ENCODE measurements at places on chromosomes 1 and 21.
A peak's percentile ranks its signal among the peaks of the same experiment; 100 is the strongest.

DNA sequence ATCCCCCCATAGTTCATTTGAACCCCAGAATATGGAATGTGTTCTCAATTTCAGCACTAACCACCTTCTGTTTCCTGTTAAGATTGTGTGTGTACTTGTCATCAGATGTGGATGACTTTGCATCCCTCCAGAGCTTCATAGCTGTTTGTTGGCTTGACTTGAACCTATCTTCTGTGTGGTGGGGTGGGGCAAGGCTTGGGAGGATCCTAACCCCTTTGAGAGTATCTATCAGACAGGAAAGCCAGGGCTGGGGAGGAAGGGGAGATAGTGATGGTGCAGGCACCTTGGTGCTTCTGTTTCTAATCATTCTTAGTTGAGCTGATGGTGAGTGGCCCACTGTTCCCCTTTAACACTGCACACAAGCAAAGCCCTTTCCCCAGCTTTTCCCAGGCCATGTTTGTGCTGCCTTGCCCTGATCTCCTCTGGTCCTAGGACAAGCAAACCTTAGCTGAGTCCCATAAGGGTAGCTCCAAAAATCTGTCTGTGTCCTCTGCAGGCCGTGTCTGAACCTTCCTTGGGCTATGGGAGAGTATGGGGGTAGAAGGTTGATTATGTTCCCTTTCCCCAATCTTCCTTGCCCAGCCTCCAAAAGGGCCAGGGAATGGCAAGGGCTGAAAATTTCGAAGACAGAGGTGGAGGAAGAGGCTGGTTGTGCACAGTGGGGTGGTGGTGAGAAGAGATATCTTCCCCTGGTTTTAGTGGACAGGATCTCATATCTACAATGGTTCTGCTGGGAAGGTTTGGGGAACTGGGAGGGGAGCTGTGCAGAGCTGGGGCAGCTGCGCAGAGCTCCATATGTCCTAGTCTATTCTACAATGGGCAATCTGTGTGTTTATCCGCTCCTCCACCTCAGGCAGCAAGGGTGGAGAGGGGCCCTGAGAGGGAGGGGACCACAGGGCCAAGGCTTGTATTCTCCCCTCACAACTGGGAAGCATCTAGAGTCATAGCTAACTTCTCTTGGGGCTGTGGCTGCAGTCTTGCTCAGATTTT is 1.4 kb downstream of the NHLH1 start:
- DNase-seq: no peak

GRCh38 chr1:26290122-26290881 is 10.4 kb downstream of the SH3BGRL3 start:
- no peak for DNase-seq

GRCh38 chr1:89195476-89195875 is 3.3 kb downstream of the GBP4 start:
- no peak for DNase-seq

DNA sequence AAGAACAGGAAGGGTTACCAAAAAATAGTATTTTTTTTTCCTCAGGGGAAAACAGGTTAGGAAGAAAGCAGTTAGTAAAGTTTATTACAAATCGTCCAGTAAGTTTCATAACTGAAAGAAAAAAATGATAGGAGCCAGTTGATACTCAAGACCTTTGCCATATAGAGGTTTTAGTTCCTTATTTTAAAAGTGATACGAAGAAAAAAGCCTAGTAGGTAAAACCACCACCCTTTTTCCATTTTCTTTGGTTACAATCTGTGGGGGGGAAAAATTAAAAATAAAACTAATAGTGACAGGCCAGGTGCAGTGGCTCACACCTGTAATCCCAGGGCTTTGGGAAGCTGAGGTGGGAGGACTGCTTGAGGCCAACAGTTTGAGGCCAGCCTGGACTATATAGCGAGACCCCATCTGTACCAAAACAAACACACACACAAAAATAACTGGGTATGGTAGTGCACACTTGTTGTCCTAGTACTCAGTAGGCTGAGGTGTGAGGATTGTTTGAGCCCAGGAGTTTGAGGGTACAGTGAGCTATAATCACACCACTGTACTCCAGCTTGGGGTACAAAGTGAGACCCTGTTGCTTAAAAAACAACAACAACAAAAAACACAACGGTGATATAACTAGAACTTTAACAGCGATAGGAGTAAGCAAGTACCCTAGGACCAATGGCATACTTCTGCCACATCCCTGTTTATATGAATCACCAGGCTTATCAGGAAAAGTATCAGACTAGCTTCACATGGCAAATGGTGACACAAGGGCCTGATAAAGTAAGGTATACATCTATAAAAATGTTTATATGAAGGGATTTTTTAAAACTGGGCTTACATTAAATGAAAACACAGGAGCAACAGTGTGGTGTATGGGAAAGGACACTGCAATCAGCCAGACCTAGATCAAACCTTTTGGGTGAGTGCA is 5.4 kb downstream of the TMEM59 start:
- DNase-seq: no peak

GRCh38 chr1:208778417-208778816 is 534.2 kb upstream of the PLXNA2 start:
- no peak for DNase-seq

DNA sequence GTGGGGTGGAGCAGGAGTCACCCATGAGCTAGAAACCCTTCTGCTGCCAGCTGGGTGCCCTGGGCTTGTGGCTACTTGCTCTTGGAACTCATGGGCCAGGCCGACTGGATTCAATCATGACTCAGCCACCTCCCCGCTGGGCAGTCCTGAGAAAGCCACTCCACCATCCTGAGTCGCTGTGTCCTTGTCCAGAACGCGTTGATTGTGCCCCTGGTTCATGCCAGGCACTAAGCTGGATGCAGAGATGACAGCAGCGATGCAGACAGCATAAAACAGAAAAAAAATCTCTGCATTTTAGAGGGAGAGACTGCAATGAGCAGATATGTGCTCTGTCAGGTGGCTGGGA is 10.6 kb downstream of the PADI1 start:
- no peak for DNase-seq

DNA sequence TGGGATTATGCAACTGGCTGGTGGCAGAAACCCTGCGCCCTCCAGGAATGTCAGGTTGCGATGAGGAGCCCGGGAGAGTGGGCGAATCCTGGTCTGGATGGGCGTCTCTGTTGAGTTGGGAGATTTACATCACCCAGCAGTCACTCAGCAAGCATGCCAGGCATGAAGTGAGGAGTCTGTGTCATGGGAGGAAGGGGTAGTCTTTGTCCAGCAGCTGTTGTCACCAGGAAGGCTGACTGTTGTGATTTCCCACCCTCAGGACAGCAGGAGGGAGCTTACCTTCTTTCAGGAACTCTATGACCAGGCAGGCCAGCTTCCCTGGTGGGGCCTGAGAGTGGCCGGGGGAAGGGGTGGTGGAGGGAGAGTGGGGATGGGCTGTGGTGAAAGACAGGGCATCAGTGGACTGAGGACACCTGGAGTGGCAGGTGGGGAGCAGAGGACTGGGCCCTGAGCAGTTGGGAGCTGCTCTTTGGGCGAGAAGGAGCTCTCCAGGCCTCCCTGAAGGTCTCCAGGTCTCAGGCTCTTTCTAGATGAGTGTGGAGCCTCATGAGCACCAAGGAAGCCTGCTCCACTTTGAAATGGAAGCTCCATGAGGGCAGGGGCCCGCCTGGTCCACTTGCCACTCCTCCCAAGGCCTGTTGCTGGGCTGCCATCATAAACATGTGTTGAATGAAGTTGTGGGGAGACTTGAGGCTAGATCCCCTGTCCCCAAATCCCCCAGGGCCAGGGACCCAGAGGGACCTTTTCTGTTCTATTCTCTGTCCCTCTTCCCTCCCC is 21.3 kb upstream of the PKP1 start:
- DNase-seq: no peak

DNA sequence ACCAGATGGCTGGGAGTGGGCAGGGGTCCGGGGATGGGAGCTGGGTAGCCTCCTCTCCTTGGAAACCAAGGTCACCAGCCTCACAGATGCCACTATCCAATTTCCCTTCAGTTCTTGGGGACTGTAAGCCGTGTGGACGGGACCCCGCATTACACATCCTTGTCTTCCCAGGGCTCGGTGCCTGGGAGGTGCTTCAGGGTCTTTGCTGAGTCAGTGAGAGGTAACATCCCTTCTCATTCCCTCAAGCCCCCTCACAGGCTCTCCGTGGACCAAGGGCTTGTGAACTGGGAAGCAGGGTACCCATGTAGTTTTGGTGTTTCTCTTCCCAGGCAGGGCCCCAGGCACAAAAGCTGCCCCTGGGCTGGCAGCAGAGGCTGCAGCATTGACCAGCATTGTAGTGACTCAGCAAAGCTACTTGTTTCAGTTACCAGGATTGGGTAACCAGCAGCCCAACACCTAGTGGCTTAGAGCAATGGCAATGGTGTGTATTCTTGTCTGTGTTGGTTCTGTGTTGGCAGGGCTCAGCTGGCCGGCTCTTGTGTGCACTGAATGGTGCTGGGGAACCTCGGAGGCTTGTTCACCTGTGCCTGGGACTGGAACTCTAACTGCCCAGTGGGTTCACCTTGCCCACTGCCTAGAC is 24.6 kb upstream of the PCBP3 start:
- no peak for DNase-seq

- DNase-seq: no peak
Observed at GRCh38 chr1:17314491-17314971, 6.5 kb downstream of the PADI4 start.

DNA sequence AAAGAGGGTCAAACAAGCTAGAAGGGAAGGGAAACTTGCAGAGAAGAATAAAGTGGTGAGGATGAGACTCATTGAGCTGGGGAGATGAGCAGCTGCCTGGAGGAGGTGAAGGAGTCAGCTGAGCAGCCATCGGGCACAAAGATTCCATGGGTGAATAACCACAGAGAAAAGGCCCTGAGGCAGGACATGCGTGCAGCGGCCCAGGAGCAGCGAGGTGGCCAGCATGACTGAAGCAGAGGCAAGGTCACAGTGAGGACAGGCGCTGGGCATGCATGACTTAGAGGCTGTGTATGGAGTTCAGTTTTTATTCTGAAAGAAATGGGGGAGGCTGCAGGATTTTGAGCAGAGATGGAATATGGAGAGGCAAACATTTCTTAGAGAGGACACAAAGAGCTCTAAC is 24.9 kb downstream of the OLFML2B start:
- no peak for DNase-seq

DNA sequence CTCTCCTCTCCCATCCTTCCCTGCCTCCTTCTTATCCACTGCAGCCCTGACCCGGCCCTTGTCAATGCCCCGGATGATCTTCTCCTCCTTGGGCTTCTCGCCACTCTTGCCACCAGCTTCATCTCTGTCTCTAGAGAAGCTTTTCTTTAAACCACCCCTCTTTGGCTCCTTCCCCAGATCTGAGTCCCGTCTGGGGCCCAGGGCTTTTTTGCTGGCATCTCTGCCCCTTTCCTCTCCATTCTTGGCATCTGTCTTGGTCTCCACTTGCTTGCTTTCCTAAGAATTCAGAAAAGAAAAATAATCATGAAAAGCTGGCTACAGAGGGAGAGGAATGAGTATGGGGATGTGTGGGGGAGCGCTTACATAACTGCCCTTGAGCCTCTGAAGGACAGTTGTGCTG is 11.8 kb downstream of the SHISA4 start:
- DNase-seq: no peak

DNA sequence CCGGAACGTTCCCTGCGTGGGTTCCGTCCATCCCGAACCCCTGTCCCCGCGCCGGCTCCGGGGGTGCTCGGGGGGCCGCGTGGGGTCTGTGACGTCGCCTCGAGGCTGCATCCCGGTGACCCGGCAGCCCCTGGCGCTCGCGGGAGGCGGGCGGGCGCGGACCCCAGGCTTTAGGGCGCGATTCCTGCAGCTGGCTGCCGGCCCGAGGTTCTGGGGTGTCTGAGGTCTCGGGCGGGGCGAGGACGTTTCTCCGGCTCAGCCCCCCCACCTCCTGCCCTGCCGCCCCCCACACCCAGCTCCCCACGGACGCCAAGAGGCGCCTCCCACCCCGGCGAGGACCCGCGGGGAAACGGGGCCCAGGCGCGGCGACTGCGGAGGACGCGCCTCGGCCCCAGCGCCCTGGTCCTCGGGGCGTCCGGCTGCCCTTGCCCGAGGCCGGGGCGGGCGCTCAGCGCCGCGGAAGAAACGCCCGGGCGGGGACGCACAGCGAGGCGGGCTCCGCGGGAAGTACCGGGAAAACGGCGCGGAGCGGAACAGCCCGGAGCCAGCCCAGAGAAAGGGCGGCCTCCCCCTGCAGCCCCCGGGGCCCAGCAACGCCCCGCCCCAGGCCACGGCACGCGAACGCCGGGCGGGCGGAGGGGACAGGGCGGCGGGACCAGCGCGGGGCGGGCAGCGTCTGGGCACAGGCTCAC is 1.3 kb upstream of the PCBP3 start:
- no peak for DNase-seq

- DNase-seq: no peak
Observed at GRCh38 chr1:210690236-210690635, 361.5 kb downstream of the HHAT start.

DNA sequence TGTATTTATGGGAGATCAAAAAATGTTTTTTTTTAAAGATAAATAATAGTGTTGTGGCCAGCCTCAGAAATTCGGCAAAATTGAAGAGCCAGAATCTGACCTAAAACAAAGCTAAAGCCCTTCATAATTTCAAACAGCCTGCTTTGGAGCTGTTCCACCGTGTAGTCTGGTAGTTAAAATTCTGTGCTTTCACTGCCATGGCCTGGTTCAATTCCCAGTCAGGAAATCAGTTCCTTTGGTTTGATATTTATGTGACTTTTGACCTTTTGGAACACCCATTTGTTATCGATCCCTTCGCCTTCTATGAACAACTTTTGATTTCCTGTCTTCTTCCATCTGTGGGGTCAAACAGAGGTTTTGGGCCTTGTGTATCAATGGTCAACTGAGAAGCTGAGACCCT is 179.8 kb downstream of the HFM1 start:
- no peak for DNase-seq

- no peak for DNase-seq
Observed at GRCh38 chr1:31572323-31573104, 3.8 kb upstream of the TINAGL1 start.

GRCh38 chr1:89659322-89660081 is 26.6 kb downstream of the LRRC8C start:
- peak; percentile 20 for DNase-seq

GRCh38 chr1:201859424-201859823 is 29.3 kb upstream of the SHISA4 start:
- no peak for DNase-seq

DNA sequence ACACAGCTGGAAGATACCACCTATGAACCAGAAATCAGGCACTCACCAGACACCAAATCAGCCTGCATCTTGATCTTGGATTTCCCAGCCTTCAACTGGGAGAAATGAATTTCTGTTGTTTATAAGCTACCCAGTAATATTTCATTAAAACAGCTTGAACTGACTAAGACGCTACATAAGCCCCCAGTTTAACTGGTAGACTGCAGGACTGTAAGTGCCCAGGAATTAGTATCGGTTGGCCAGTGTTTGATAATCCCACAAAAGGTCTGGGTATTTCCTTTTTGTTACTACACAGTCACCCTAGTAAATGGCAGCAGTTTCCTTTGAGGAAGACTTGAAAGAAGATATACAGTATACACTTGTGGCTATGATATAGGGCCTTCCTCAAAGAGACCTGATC is 7.3 kb upstream of the SLC35D1 start:
- no peak for DNase-seq

- DNase-seq: no peak
Observed at GRCh38 chr21:45917241-45917640, 64.3 kb upstream of the COL6A1 start.

All from activated effector memory CD4-positive, alpha-beta T cell treated with Interleukin-2 at 50 U/mL for 16 hours (primary cell).